ENCODE measurements at places on chromosomes 7 and 10.
A peak's percentile ranks its signal among the peaks of the same experiment; 100 is the strongest.

DNA sequence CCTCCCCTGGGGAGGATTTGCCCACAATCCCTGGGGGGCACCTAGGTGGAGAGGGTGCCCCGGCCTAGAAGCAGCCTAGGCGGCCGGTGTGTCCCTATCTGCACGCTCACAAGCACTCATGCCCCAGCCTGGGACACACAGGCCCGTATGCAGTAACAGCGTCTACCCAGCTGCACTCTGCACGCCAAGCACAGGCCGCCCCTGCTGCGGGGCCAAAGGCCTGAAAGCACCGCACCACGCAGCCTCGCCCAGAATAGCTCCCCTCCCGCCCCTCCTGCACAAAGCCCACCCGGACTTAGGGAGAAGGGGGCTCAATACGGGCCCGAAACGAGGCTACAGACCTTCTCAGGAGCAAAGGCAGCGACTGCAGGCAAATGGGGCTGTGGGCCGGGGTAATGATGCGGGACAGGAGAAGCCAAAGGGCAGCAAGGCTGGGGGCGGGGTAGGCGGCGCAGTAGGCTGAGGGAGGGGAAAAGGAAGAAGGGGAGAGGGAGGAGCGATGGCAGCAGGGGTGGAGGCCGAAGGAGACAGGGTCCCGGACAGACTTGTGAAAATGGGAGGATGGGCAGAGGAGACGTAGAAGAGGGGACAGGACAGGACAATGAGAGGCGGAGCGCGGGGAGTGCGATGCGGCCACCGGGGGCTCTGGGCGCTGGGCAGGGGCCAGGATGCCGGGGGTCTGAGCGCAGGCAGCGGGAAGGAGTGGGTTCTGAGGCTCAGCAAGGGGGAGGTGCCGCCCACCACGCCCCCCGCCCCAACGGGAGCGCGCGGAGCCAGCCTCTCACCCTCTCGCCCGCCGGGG, 544 bp downstream of the GPRIN2 start:
- DNase-seq = peak; percentile 90

DNA sequence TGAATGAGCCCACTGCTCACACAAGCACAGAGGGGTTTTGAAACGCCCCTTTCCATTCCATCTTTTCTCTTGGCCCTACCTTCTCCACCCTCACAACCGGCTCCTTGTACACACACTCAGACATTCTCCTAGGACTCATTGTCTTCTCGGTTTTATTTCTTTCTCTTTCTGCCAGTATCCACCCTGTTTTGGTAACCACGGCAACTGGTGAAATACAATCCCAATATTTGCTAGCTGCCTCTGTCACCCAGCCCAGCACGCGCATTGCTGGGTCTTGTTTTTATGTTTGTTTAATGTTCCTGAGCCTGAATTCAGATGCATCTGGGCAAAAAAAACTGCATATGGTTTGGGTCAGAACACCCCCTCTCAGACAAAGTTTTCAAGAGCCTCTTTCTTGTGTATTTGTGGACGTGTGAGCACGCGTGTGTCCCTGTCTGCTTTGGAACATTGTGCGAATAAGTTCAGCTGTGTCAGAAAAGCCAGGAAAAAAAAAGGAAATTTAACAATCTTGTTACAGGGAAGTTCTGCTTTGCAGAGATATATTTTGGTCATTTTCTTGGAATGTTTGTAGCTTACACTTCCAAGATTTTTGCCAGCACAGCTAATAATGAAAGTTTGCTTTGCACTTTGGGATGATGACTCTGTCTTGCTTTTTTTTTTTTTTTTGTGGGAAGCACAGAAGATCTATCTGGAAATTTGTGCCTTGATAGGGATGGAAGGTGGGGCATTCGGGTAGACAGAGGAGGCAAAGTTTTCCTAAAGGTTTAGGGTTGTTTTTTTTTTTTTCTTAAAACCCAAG, 225.9 kb downstream of the TRIL start:
- no peak for DNase-seq

DNA sequence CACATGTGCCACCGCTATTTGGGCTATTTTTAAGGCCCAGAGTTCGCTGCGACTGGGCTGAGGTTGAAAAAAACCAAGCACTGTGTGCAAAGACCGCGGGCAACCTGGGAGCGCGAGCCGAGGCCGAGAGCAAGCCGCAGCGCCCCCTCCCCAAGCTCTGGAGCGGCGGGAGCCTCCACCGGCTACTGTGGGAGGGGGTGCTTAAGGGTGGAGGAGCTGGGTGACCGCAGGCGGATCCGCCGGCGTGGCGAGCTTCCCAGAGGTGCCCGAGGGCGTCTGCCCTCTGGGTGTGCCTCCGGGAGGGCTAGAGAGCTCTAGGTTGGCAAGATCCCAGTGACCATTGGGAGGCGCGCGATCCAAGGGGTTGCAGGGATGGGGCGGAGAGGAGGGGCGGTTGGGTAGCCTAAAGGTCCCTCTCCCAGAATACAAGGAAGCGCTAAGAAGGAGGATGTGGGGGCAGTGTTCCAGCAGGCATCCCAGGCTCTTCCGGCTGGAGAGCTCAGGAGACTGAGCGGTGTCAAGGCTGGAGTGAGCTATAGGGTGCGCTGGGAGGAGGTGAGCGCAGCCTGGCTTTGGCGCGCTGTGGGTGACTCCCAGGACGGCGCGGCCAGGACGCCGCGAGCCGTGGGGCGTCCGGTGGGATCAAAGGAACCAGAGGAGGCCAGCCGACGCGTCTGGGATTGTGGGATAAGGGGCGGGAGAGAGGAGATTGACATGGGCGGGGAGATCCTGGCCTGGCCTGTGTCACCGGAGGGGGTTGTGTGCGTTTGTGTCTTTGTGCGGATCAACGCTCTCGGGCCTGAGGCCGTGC, 8.0 kb downstream of the DLX5 start:
- DNase-seq = peak; percentile 56

DNA sequence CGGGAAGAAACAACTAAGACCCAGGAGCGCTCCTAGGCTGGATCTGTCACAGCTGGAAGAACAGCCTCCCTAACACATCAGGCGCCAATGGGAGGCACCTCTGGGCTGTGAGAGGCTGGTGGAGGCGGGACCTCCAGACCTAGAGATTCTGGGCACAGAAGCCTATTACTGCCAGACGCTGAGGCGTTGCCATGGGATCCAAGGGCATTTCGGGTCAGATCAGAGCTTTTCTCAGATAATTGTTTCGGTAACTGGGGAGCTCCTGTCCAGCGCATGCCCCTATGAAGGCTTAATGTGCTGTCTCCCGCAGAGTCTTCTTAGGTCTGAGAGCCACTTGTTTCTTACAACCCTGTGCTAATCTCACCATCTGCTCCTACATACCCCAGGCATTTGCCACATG, 339.2 kb downstream of the ZNF716 start:
- no peak for DNase-seq

DNA sequence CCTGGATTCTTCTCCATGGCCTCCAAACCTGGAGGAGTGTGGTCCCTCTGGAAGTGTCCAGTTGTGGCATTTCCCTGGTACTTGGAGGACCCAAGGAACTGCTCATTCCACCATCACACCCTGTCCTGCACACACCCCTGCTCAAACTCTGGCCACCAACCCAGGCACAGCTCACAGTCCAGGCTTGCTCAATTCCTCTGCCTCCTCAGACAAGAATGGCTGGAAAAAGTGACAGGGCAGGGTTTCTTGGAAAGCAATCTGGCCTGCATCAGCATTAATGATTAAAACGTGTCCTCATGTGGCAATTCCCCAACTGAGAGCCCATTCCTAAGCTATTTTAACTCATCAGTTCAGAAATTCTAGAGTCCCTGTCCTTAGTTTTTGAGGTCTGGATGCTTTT, 17.2 kb upstream of the TPST1 start:
- DNase-seq = no peak

DNA sequence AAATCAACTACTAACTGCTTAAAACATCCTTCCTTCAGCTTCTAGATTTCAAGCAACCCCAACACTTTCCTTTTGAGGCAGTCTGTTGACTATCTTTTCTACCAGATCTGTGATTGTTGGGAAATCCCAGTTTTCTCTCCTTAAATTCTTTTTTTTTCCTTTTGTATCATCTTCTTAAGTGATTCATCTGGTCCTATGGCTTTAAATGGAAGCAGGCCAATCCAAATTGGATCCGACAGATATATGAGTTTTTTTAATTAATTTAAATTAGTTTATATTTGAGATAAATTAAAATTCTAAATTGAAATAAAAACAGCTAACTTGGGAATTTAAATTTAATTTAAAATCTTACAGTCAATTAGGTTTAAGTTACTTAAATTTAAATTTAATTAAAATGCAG, 151.2 kb upstream of the PCLO start:
- no peak for DNase-seq
